HT1080 (cell line): ENCODE measurements at places on chromosomes 11 and 22. TPM values are rescaled to one million over a fixed set of nuclear protein-coding genes. Genes with fewer than 3 reads are reported as not detected.

The NAALAD2 gene
- 0.73 and 1.3 TPM in 2 replicates for total RNA-seq

The KIRREL3 gene
- total RNA-seq: 1.7 and 2.2 TPM in 2 replicates

The RAB39A gene
- 0.60 and 0.64 TPM in 2 replicates for total RNA-seq

The SPON1 gene
- total RNA-seq: not detected in 2 replicates

- DNase-seq: peak; percentile 56
These were observed 30.0 kb upstream of the WNT11 start for GRCh38 chr11:76236092-76236999.

DNA sequence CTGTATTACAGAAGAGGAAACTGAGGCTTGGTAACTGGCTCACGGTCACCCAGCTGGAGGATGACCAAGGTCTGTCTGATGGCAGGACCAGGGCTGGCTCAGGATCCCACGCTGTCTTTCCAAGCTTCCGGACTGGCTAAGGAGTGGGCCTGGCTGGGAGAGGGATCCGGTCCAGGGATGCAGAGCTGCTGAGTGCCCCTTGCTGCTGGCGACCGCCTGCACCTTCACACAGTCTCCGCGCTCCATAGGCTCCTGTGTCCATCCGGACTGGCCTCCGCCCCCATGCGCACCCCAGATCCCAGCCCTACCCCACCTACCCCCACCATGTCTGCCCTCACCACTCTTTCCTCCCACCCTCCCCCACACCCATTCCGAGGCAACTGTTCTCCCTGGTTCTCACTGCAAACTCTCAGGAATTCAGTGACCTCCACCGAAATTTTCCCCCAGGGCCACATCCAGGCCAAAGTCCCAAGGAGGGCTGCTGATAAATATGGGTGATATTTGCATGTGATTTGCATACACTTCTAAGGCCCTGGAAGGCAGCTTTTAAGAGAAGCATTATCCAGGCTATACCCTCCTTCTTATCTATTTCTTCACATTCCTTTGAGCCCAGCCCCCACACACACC, 48.5 kb upstream of the SLC35C1 start:
- DNase-seq: no peak

GRCh38 chr11:18761741-18762140, 29.9 kb downstream of the PTPN5 start:
- DNase-seq: no peak

- no peak for DNase-seq
These were observed 228.2 kb downstream of the GRIK4 start for GRCh38 chr11:120739780-120740179.

GRCh38 chr11:123011510-123011909, 29.9 kb upstream of the BSX start:
- no peak for DNase-seq
